ENCODE measurements at places on chromosomes 11 and 22. TPM values are rescaled to one million over a fixed set of nuclear protein-coding genes. Genes with fewer than 3 reads are reported as not detected.

RAB3IL1 gene
- total RNA-seq: 11.1 TPM

LIF gene
- total RNA-seq: 0.64 TPM

C11orf91 gene
- not detected for total RNA-seq

SHISA8 gene
- 10.2 TPM for total RNA-seq

MEI1 gene
- 0.57 TPM for total RNA-seq

SCUBE1 gene
- total RNA-seq: 0.64 TPM

CRYBB1 gene
- 0.64 TPM for total RNA-seq

RAB39A gene
- not detected for total RNA-seq

MUC5B gene
- total RNA-seq: not detected

POTEH gene
- total RNA-seq: not detected

GGTLC2 gene
- not detected for total RNA-seq

ALX4 gene
- total RNA-seq: 0.07 TPM

TOB2 gene
- total RNA-seq: 71.8 TPM

SLCO2B1 gene
- 30.1 TPM for total RNA-seq

OR8G5 gene
- not detected for total RNA-seq

TSGA10IP gene
- total RNA-seq: not detected

ACRV1 gene
- total RNA-seq: not detected

LTO1 gene
- total RNA-seq: 10.9 TPM

TTC28 gene
- total RNA-seq: 17.0 TPM

OR51B4 gene
- total RNA-seq: not detected

THY1 gene
- total RNA-seq: 1.5 TPM

PANX3 gene
- total RNA-seq: not detected

FAM227A gene
- 0.20 TPM for total RNA-seq

TEX54 gene
- not detected for total RNA-seq

GLYAT gene
- total RNA-seq: 0.59 TPM

LDHAL6A gene
- total RNA-seq: not detected

PIWIL4 gene
- 0.92 TPM for total RNA-seq

PDGFB gene
- 19.9 TPM for total RNA-seq
